IMR-90 (cell line): ENCODE measurements at places on chromosomes 5 and 9. TPM values are rescaled to one million over a fixed set of nuclear protein-coding genes. Genes with fewer than 3 reads are reported as not detected.
A peak's percentile ranks its signal among the peaks of the same experiment; 100 is the strongest.

NR5A1 gene
- polyA plus RNA-seq = not detected in 2 replicates

SUB1 gene
- 117 and 155 TPM in 2 replicates for polyA plus RNA-seq

TMEM174 gene
- not detected in 2 replicates for polyA plus RNA-seq

ADCY2 gene
- not detected in 2 replicates for polyA plus RNA-seq

STPG3 gene
- not detected in 2 replicates for polyA plus RNA-seq

CNTNAP3 gene
- 0.95 and 1.2 TPM in 2 replicates for polyA plus RNA-seq

CCNO gene
- polyA plus RNA-seq = 0.09 and 0.14 TPM in 2 replicates

DNA sequence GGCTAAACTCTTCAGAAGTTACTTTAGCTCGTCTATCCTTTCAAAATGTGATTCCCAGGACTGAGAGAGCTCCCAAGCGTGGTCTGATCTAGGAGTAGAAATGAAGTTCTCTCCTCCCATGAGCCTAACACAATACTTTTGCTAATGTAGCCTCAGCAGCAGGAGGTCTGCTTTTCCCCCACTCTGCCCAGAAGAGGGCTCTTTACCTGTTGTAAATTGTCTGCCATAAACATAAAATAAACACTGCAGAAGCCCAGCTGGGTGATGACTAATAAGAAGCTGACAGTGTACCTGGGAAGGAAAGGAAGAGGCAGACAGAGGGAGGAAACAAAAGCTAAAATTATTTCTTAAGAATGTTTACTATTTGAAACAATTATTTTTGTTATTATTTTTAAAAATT is 15.4 kb downstream of the SLC36A3 start:
- H3K27ac ChIP-seq = no peak overlapping the region
- H3K36me3 ChIP-seq = no peaks in the 10 kb centered on the region
- no peak for DNase-seq
- H3K4me1 ChIP-seq = no peaks in the 10 kb centered on the region
- no peaks in the 10 kb centered on the region; the same call in none of the 2 replicates for H3K27me3 ChIP-seq

GRCh38 chr5:142316051-142316450 is 8.8 kb downstream of the SPRY4 start:
- DNase-seq = peak; percentile 67
- peaks cover 36% of the 10 kb centered on the region for H3K36me3 ChIP-seq
- H3K4me3 ChIP-seq = no peak overlapping the region
- peaks cover 35% of the 10 kb centered on the region for H3K4me1 ChIP-seq
- no peak overlapping the region for H3K27ac ChIP-seq

DNA sequence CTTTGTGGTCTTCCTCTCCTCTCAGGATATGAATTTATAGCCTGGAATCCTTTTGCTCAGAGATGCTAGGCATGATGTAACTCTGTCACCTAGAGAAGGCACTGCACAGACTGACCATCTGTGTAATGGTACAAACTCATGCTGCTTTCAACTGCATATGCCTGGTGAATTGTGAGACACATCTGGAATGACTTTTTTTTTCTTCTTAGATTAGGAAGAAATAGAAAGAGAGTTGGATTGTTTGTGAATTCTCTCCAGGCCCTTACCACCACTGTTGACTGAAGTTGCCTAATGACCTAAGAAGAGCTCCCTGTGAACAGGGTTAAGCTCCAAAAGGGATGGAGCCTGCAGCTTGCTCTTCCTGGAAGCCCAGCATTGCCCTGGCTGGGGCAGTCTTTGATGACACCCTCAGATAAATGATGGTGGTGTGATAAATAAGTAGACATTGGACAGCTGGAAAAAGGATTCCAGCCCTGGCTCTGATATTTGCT is 47.8 kb upstream of the TRIM32 start:
- H3K27me3 ChIP-seq = no peaks in the 10 kb centered on the region
- H3K4me3 ChIP-seq = no peak overlapping the region
- peaks cover 5% of the 10 kb centered on the region for H3K4me1 ChIP-seq
- peak; percentile 55 for DNase-seq
- no peaks in the 10 kb centered on the region for H3K36me3 ChIP-seq
- H3K27ac ChIP-seq = no peak overlapping the region

GRCh38 chr5:163193886-163194285 is 243.5 kb upstream of the CCNG1 start:
- no peaks in the 10 kb centered on the region for H3K4me1 ChIP-seq
- H3K27ac ChIP-seq = no peak overlapping the region
- no peaks in the 10 kb centered on the region for H3K36me3 ChIP-seq

DNA sequence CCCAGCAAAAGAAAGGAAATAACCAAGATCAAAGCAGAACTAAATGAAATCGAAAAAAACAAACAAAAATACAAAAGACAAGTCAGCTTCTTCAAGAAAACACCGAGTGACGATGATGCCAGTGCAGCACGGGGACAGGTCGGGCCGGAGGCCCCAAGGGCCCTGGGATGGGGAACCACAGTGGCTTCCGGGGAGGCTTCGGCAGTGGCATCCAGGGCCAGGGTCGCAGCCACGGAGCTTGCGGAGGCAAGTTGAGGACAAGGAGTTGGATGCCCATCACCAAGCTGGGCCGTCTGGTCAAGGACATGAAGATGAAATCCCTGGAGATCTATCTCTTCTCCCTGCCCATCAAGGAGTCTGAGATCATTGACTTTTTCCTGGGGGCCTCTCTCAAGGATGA is 53.2 kb upstream of the WDR41 start:
- no peak overlapping the region for H3K27ac ChIP-seq
- no peaks in the 10 kb centered on the region for H3K36me3 ChIP-seq
- no peak for DNase-seq
- H3K27me3 ChIP-seq = peaks cover 2% of the 10 kb centered on the region; the same call in 1 of the 2 replicates
- no peaks in the 10 kb centered on the region for H3K4me1 ChIP-seq
- H3K4me3 ChIP-seq = no peak overlapping the region

DNA sequence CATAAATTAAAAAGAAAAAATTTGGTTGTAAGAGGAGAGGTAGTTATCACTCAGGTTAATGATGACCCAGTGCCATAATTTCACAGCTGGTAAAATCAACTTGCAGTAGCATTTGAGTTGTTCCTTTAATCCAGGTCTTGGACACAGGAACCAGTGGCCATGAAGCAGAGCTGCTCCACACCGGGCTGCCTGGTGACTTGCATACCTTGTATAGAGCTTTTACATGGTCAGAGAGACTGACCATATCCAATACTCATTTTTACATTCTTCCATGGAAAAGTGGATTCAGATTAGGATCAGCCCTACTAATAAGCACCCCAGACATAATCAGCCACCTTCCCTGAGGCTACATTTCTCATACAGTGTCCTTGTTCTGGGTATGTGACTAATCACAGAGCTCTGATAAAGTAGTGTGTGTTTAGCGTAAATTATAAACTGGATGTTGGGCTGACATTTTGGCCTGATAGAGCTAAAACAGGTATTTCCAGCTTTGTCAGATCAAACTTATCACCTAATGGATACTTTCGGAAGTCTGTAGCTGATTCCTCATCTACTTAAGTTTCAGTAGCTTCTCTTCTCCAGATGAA is 77.0 kb upstream of the ZSWIM6 start:
- H3K36me3 ChIP-seq = no peaks in the 10 kb centered on the region
- no peak overlapping the region for H3K27ac ChIP-seq
- no peak for DNase-seq
- no peaks in the 10 kb centered on the region; the same call in 1 of the 2 replicates for H3K27me3 ChIP-seq

- H3K4me1 ChIP-seq = 0 out of 2 replicates have a peak, but pooled peaks cover 2% of the 10 kb centered on the region
- H3K27ac ChIP-seq = no peak overlapping the region
- H3K27me3 ChIP-seq = no peaks in the 10 kb centered on the region
- DNase-seq = peak; percentile 17
Observed at GRCh38 chr5:164672931-164673694, 1167.7 kb downstream of the MAT2B start.

GRCh38 chr5:141483902-141484301 is 928 bp upstream of the PCDHGC4 start:
- H3K4me3 ChIP-seq = no peak overlapping the region
- no peak for DNase-seq
- H3K4me1 ChIP-seq = peaks cover 12% of the 10 kb centered on the region
- no peaks in the 10 kb centered on the region for H3K27me3 ChIP-seq
- peaks cover 24% of the 10 kb centered on the region; the same call in 1 of the 2 replicates for H3K36me3 ChIP-seq

- H3K4me1 ChIP-seq = 0 out of 2 replicates have a peak, but pooled peaks cover 1% of the 10 kb centered on the region
- no peaks in the 10 kb centered on the region for H3K27me3 ChIP-seq
- peak; percentile 30 for DNase-seq
- H3K27ac ChIP-seq = no peak overlapping the region
Observed at GRCh38 chr9:78781681-78782080, 484.8 kb downstream of the PSAT1 start.

DNA sequence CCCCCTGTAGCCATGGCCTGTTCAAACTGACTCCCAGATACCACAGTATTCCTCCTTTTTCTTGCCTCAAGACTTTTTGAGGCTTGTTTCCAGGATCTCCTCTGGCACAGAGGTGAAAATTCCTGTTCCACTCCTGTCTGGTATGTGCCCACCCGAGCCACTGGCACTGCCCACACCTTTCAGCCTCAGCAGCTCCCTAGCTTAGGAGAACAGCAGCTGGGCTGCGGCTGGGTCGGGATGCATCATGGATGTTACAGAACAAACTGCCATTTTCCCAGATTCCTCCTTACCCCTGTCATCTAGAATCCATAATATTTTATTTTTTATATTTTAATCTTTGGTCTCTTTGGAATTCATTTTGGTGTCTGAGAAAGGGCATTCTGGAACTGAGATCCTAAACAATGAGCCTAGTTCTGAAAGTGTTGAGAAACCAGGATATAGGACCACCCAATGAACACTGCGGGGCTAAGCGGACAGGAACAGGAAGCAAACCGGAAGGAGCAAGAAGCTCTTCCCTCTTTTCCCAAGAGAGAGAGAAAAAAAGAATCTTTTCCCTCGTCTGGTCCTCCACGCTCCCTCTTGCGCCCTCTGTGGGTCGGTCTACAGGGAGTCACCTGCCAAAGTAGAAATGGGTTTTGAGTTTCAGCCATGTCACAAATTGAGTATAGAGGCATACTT is 12.5 kb downstream of the OR2S2 start:
- DNase-seq = peak; percentile 85
- H3K27ac ChIP-seq = peak overlapping the region; percentile 39
- no peaks in the 10 kb centered on the region for H3K36me3 ChIP-seq
- H3K27me3 ChIP-seq = no peaks in the 10 kb centered on the region
- peaks cover 9% of the 10 kb centered on the region for H3K4me1 ChIP-seq

DNA sequence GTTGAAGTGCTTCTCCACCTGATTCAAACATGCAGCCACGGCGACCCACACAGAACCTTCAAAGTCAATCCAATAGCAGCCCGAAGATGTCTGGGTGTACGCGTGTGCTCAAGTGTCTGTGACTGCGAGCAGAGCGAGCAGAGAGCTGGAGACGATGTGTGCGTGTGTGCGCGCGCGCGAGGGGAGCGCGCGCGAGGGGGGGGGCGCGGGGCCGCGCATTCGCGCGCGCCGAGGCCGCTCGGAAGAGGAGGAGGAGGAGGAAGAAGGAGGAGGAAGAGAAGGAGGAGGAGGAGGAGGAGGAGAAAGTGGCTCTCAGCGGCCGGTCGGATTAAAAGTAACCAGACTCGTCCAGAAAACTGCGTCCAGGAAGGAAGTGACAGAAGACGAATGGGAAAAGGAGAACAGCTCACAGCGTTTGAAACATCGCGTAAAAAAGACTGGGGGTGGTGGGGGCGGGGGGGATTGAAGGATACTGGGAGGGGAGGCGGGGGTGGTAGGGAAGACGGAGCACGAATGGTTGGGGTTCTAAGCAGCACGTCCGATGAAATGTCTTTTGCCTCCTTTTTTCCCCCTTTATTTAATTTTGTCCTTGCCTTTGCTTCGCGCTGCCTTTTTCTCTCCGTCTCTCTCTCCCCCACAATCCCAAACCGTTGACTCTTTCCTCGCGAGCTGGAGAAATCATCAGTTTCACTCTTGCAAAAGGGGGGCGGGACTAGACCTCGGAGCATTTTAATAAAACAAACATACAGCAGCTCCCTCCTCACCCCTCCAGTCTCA is at the start of gene MEF2C:
Gene MEF2C, minus strand, starts transcription at position 126 of the 777 bp plus-strand sequence. CDS start 59,396 bp downstream, outside the sequence.
- H3K27ac ChIP-seq = peak within 1 kb of the TSS; percentile 79
- H3K36me3 ChIP-seq = no peaks in the 10 kb centered on the region
- peak; percentile 81 for DNase-seq
- peak within 1 kb of the TSS; percentile 61 for H3K4me3 ChIP-seq
- H3K27me3 ChIP-seq = no peaks in the 10 kb centered on the region
- 0 out of 2 replicates have a peak, but pooled peaks cover 3% of the 10 kb centered on the region for H3K4me1 ChIP-seq

- H3K36me3 ChIP-seq = no peaks in the 10 kb centered on the region
- no peak for DNase-seq
- no peak overlapping the region for H3K4me3 ChIP-seq
- peaks cover 2% of the 10 kb centered on the region; the same call in 1 of the 2 replicates for H3K4me1 ChIP-seq
- peaks cover 1% of the 10 kb centered on the region; the same call in 1 of the 2 replicates for H3K27me3 ChIP-seq
Observed at GRCh38 chr5:125575171-125575890, 828.9 kb upstream of the ZNF608 start.

- no peaks in the 10 kb centered on the region for H3K36me3 ChIP-seq
- H3K27me3 ChIP-seq = no peaks in the 10 kb centered on the region
- no peak overlapping the region for H3K4me3 ChIP-seq
- no peak overlapping the region for H3K27ac ChIP-seq
- no peaks in the 10 kb centered on the region for H3K4me1 ChIP-seq
Observed at GRCh38 chr5:66949066-66949465, 247.5 kb downstream of the CD180 start.
